ENCODE measurements at places on chromosomes 1 and 21. TPM values are rescaled to one million over a fixed set of nuclear protein-coding genes. Genes with fewer than 3 reads are reported as not detected.

TMEM51 gene
- total RNA-seq, result not detected

CASZ1 gene
- total RNA-seq, result 2.4 TPM

DPYD gene
- 6.6 TPM for total RNA-seq

CELA2A gene
- not detected for total RNA-seq

RASSF5 gene
- 199 TPM for total RNA-seq

TSSK3 gene
- 0.36 TPM for total RNA-seq

OLFML2B gene
- not detected for total RNA-seq

ZYG11A gene
- 0.15 TPM for total RNA-seq

CFAP45 gene
- 1.4 TPM for total RNA-seq

SLC35F3 gene
- 9.0 TPM for total RNA-seq

PLD5 gene
- total RNA-seq, result not detected

HENMT1 gene
- total RNA-seq, result 32.4 TPM

SEMA6C gene
- 1.9 TPM for total RNA-seq

C1orf116 gene
- not detected for total RNA-seq

KCNE2 gene
- total RNA-seq, result not detected

RORC gene
- 1.3 TPM for total RNA-seq

ALX3 gene
- total RNA-seq, result not detected

CSMD2 gene
- not detected for total RNA-seq

FCMR gene
- total RNA-seq, result 56.4 TPM

CADM3 gene
- not detected for total RNA-seq

AGMAT gene
- 20.3 TPM for total RNA-seq

COL24A1 gene
- total RNA-seq, result not detected

GSTM1 gene
- total RNA-seq, result not detected

ECM1 gene
- total RNA-seq, result 1.3 TPM

ZNF669 gene
- 7.2 TPM for total RNA-seq

LRRC38 gene
- not detected for total RNA-seq

RIPPLY3 gene
- not detected for total RNA-seq

SPRR2G gene
- total RNA-seq, result not detected

SLC25A34 gene
- total RNA-seq, result 0.75 TPM

OR2T35 gene
- total RNA-seq, result not detected

RNU1-2 gene
- total RNA-seq, result 1,003 TPM

DEPDC1 gene
- total RNA-seq, result 13.0 TPM

FAAP20 gene
- total RNA-seq, result 64.3 TPM

LIN28A gene
- not detected for total RNA-seq

CCDC17 gene
- total RNA-seq, result 1.7 TPM

HRNR gene
- total RNA-seq, result not detected

AK5 gene
- 0.57 TPM for total RNA-seq

TTLL7 gene
- total RNA-seq, result 1.8 TPM

PKP1 gene
- total RNA-seq, result not detected

FAM110D gene
- total RNA-seq, result not detected

PARK7 gene
- 605 TPM for total RNA-seq

PLA2G2C gene
- not detected for total RNA-seq

BEND5 gene
- 7.2 TPM for total RNA-seq

C1orf141 gene
- not detected for total RNA-seq

FCRL3 gene
- total RNA-seq, result 3.8 TPM

FAM163A gene
- not detected for total RNA-seq

NBPF4 gene
- total RNA-seq, result 0.11 TPM

NBPF10 gene
- 0.80 TPM for total RNA-seq

TDRD5 gene
- total RNA-seq, result not detected

SLC30A2 gene
- not detected for total RNA-seq

ARTN gene
- 0.15 TPM for total RNA-seq

LYPD8 gene
- not detected for total RNA-seq

DSCAM gene
- not detected for total RNA-seq

KCNC4 gene
- total RNA-seq, result 9.4 TPM

ARHGEF10L gene
- not detected for total RNA-seq

LCE3E gene
- total RNA-seq, result not detected
